NCI-H2081 treated with DMSO at 0.1 percent for 48 hours (cell line): ENCODE measurements at places on chromosomes 12 and 14.

DNA sequence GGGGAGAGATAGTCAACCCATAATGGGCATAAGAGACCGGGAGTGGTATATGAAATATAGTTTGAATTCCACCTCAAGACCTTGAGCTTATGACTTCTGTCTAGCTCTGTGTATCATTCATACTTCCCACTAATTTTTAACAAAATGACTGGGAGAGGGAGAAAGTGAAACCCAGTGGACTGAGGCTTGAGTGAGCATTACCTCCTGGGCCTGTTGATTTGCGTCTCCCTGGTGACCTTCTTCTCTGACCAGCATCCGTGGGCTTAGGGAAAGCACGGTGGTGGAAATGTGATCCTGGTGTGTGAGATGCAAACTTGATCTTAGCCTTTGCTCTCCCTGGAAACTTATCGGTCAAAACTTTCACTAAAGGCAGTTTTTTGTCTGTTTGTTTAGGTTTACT is 207.9 kb upstream of the BCL2L14 start:
- no peak for DNase-seq

DNA sequence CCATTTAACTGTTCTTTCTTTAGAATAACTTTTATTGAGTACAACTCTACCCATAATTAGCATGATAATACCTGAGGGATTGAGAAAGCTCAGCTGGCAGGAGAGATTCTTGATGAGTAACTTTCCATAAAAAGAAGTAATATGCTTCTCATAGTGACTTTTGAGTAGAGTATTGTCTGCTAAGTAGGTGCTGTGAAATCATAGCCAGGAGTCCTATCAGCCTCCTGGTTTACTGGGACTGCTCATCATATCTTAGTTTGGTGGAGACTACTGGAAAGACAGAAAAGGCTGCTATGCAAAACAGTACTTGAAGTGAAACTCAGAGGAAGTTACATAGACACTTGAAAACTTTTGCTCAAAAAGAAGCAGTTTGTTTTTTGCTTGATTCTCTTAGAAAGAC is 113.3 kb upstream of the ATP2B1 start:
- no peak for DNase-seq

DNA sequence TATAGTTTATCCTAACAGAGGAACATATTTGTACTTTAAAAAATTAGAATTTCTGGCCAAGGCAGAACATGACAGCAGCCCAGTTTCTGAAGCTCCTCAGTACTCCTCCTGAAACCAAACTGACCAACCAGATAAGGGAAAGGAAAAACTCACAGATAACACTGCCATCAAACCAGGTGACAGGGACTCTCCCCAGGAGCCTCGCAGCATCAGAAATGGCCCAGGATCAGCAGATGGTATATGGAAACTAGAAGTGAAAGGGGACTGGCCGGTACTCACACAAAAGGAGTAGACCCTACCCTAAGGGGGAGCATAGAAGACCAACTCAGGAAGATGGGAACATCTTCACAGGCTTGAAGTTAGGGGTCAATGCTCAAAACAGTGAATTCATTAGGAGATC is 22.0 kb downstream of the GALC start:
- DNase-seq: no peak

- no peak for DNase-seq
Measured at GRCh38 chr12:55188974-55189556, 31.8 kb upstream of the OR10A7 start.

GRCh38 chr12:117582135-117582784 is 220.8 kb upstream of the NOS1 start:
- DNase-seq: no peak

DNA sequence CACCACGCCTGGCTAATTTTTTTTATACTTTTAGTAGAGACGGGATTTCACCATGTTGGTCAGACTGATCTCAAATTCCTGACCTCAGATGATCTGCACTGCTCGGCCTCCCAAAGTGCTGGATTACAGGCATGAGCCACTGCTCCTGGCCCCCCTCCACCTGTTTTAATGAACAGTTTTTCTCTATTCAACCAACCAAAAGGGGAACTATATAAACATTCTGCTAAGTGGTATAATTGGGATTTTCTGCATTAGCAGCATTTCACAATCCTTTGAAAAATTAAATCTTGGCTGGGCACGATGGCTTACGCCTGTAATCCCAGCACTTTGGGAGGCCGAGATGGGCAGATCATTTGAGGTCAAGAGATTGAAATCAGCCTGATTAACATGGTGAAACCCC is 44.8 kb downstream of the KNTC1 start:
- no peak for DNase-seq

DNA sequence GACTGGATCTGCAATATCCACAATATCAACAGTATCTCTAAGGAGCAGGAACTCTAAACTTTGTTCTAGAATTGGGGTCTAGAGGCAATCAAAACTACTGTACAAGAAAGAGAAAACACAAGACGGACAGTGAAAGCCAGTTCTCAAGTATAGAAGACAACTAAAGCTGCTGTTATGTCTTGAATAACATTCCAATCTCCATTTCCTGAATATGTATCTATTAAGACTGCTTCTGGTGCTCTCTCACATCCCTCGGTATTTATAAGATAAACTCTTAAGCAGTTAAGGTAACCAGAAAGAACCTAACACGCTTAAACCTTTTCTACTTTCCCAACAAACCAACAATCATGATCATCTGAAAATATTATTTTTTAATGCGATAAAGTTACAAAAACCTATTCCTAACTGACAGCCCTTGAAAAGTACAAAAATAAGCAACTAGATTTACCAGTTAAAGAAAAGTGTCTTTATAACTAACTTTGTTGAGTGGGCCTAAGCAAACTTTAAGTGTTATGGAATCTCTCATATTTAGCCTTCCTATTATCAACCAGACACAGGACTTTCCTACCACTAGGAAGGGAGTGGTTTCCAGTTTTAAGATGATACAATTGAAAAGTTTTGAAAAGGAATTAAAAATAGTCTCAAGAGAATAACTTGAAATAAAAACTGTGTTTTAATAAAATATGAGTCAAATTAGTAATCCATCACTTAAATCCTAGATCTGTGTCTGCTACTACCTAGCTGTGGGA is 30.7 kb downstream of the NUMB start:
- no peak for DNase-seq

GRCh38 chr12:33724867-33725266 is 285.2 kb upstream of the SYT10 start:
- DNase-seq: no peak

GRCh38 chr12:91920276-91920675 is 225.4 kb downstream of the BTG1 start:
- DNase-seq: no peak

- DNase-seq: no peak
Measured at GRCh38 chr12:20372326-20373096, 4.2 kb downstream of the PDE3A start.

DNA sequence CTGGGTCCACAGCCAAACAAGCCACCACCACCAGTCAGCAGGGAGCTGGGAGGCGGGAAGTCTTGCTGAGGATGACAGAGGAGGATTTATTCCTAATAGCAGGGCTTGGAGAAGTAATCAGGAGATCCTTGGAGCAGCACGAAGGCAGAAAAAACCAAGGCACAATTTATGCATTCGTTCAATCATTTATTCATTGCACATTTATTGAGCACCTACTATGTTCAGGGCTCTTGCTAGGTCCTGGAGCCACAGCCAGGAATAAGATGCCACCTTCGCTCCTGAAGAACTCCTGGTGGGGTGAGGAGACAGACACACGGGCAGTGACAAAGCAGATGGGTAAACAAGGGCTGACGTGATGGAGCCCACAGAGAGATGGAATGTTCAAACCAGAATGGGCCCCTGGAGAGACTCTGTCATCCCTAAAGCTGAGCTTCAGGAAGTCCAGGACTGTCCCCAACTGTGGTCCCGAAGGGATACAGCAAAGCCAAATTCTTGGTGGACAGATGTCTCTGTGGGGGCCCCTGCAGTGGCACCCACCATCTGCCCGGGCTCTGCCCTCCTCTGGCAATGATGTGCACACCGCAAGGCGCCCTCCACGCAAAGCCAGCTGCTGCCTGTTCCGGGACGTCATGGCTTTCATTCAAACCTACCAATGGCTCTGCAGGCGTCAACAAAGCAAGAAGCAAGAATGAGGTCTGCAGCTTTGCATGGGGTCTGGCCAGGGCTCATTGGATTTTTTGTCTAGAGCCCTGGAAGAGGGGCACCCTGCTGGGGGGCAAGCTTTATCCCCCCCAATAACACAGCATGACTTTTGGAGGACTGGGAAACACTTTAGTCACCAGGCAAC is 3.0 kb upstream of the TESC start:
- DNase-seq: no peak

DNA sequence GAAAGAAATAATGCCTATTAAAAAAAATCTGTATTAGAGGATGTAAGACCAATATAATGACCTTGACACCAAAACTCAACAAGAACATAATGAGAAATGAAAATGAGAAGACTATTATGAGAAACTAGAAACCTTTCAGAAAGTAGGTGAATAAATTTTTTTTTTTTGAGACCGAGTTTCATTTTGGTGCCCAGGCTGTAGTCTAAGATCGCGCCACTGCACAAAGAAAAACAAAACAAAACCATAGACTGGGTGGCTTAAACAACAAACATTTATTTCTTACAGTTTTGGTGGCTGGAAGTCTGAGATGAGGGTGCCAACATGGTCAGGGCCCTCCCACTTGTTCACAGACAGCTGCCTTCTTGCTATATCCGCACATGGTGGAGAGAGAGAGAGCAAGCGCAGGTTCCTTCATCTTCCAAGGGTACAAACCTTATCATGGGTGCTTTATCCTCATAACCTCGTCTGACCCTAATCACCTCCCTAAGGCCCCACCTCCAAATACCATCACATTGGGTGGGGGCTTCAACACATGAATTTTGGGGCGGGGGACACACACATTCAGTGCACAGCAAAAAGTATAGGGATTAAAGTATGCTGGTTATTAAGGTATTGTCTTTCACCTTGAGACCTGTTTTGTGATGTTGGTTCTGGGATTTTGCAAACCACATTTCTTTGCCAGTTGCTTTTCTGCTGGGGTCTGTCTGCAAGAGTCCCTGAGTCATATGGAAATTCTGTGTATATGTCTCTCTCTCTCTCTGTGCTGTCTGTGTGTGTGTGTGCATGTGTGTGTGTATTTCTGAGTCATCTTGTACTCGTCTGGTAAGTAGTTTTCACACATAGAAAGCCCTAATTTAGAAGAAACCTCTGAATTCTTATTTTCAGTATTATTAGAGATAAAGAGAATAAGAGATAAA is 26.2 kb downstream of the ZCRB1 start:
- no peak for DNase-seq

GRCh38 chr12:89662623-89663022 is 46.0 kb downstream of the ATP2B1 start:
- DNase-seq: no peak

DNA sequence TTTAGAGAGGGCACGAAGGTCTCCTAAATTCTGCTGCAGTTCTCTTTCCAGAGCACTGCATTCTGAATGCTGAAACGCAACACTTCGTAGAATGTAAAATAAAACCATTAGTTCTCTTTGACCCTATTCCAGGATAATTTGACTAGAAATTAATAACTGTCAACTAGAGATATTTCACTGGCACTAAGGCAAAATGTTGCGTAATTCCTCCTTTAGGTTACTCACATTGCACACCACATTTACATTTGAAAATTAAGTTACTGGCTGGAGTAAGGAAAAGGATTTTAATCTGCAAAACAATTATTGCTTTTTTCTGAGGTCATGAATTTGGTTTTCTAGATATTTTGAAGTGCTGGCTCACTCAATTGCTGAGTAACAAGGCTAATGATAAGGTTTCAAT is 58.0 kb upstream of the TRHDE start:
- no peak for DNase-seq

- no peak for DNase-seq
Measured at GRCh38 chr12:28987538-28988324, 161.3 kb upstream of the FAR2 start.

DNA sequence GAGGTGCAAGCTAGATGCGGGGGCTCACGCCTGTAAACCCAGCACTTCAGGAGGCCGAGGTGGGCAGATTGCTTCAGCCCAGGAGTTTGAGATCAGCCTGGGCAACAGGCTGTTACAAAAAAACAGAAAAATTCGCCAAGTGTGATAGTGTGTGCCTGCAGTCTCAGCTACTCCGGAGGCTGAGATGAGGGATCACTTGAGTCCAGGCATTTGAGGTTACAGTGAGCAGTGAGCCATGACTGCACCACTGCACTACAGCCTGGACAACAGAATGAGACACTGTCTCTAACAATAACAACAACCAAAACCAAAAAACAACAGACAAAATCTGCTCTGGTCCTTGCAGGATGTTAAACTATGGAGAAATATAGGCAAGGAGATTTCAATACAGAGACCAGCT is 13.9 kb downstream of the BTBD7 start:
- no peak for DNase-seq

- DNase-seq: no peak
Measured at GRCh38 chr12:26870491-26871419, 37.8 kb upstream of the ITPR2 start.

GRCh38 chr12:122850695-122851350 is 15.6 kb downstream of the HIP1R start:
- DNase-seq: no peak

DNA sequence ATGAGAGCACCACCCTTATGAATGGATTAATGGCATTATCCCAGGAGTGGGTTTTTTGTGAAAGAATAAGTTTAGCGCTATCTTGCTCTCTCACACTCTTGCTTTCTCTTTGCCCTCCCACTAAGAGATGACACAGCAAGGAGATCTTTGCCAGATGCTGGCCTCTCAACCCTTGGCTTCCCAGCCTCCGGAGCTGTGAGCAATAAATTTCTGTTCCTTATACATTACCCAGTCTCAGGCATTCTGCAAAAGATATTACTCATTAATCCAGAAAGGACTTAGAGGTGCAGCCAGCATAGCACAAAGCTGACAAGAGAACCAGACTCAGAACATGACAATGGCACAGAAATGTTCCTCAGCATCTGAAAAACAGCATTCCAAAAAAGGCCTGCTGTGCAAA is 190.6 kb downstream of the ITPR2 start:
- no peak for DNase-seq

DNA sequence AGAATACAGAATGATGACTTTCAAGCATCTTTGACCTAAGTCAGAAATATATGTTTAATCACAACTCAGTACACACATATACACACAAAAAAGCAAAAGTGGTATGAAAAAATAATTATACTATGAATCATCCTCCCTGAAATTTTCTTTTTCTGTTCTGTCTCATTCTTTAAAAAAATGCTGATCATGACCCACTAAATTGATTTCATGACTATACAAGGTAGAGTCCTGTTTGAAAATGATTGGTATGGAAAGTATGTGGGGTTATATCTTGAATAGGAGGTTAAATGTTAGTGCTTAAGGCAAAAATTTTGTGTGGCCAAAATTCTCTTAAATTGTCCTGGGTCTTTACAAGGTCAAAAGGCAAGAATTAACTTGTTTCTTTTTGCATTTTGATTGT is 80.4 kb downstream of the SUDS3 start:
- no peak for DNase-seq

DNA sequence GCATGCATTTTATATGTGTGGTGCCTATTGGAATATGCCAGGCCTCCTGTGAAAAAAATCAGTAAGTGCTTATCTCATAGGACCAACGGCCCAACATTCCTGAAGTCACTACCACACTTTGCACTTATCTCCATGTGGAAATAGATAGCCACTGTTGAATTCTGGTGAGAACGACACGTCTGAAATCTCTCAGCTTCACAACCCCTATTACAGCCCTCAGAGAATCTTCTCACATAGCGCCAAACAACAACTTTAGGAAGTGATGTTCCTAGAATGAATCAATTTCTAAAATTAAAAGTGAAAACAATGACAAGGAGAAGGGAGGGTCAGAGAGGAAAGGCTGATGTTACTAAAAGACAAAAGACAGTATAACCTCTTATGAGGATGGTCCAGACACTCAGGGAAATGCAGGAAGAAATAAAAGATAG is 270.8 kb upstream of the BTG1 start:
- no peak for DNase-seq

GRCh38 chr12:56834886-56835285 is 71.8 kb downstream of the HSD17B6 start:
- DNase-seq: no peak
